ENCODE measurements at places on chromosomes 1 and 21.
A peak's percentile ranks its signal among the peaks of the same experiment; 100 is the strongest.

DNA sequence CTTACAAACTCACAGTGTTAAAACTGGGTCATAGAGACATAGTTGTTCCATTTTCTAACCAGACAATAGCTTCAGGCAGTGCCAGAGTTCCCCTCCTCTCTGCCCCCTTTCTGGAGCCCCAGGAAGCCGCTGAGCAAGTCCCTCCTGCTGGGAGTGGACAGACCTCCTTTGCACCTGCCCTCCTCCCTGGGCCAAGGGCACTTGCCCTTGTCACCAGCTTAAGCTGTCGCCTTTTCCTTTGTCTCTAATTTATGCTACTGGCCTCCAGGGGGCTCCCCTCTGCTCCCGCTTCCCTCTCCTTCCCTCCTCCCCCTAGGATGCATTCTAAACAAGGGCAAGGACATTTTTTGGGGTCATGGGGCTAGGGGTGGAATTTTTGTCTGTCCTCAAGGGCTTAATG lies 182.4 kb downstream of the MIS18A start:
- DNase-seq = no peak

DNA sequence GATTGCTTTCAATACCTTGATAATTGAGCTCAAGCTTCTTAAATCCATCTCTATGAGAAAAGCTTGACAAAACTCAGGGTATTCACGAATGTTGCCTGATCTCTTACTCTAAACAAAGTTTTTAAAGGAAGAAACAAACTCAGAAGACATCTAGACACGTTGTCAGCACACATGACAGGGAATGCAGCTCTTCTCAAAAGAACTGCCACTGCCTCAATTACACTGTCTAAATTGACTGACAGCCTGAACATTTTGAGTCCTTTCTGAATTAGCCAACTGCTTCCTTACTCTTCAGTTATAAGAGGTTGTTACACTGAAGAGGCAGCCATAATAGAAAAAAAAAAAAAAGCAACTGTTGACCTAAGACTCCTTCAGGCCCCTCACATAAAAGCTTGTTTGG lies 1646.7 kb upstream of the B3GALT2 start:
- DNase-seq = no peak

GRCh38 chr1:116560704-116561490 lies 9.9 kb downstream of the CD58 start:
- DNase-seq = no peak

DNA sequence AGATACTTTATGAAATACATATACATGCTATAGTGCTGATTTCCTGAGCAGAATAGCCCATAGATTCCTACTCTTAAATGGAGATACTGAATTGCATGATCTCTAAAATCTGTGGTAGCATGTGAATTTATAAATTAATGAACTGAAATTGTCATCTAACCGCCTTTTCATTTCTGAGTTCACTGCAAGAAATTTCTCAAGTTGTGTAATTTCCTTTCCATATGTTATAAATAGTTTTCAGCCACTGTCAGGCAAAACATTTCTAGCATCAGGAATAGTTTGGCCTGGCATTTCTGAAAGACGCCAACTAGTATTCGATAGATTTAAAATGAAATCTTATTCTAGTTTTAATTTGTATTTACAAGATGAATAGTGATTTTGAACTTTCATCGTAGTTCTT lies 310.1 kb downstream of the USH2A start:
- no peak for DNase-seq

- no peak for DNase-seq
Measured at GRCh38 chr21:24727803-24728440, 879.4 kb downstream of the MRPL39 start.

DNA sequence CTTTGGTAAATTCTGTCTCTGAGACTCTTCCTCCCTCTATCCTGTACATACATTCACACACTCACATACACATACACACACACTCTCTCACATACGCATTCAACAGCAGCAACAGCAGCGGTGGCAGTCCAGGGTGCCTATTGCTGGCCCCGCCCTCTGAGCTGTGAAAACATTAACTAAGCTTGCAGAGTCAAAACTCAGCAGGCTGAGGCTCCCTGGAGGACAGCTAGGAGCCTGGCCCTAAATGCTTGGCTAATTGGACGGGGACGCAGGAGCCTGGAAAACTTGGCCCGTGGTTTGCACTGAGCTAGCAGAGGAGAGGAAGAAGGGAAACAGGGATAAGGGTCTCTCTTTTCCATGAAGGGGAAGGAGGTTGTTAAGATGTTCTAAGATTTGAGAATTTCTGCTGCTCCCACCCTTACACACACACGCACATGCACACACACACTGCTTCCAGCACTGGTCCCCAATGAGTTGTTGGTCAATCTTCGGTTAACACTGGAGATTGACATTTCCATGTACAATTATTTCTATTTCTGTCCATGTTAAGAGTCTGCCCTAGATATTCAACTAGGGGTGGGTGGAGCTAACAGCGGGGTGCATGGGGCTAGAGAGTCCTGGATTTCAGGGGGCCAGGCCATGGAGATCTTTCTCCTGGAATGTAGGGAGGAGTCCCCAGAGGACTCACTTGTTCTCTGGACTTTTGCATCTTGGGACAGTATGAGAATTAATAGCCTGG lies 94.2 kb downstream of the PLXNA2 start:
- no peak for DNase-seq

GRCh38 chr1:218643281-218643680 lies 298.1 kb downstream of the TGFB2 start:
- DNase-seq = no peak

DNA sequence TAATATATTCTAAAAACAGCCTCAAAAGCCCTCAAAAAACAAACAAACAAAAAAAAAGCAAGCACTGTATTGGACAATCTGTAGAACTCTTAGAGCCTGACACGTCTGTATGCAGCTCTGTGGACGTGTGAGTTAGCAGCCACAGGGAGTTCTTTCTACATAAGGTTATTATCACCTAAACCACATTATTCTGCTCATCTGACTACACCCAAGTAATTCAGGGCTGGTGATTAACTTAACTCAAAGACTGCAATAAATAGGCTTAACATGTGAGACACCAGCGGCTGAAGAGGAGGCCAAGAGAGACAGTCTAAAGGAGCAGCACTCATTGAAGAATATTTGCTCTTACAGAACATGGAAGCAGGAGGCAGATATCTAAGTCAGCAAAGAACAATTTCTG lies 316.0 kb downstream of the VAV3 start:
- DNase-seq = no peak

- no peak for DNase-seq
Measured at GRCh38 chr1:226132728-226133503, 53.6 kb downstream of the ACBD3 start.

DNA sequence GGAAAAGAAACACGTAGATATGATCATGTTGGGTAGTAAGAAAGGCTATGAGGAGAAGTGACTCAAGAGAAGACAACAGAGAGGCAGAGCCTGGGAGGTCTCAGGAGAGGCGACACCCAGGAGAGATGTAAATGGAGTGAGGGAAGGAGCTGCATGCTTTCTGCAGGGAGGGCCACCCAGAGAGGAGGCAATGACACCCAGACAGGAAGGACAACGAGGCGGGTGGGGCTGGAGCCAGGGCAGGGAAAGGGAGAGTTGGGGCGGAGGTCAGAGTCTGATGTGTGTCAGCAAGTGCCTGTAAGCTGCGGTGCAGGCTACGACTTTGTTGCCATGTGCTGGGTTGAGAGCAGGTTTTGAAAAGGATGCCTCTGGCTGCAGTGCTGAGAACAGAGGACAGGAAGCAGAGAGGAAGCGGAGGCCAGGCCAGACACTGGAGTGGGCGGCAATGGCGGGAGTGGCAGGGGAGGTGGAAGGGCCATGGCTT lies 31.3 kb downstream of the SLC1A7 start:
- DNase-seq = peak; percentile 6

GRCh38 chr1:235882816-235883215 lies 16.1 kb upstream of the LYST start:
- DNase-seq = no peak

DNA sequence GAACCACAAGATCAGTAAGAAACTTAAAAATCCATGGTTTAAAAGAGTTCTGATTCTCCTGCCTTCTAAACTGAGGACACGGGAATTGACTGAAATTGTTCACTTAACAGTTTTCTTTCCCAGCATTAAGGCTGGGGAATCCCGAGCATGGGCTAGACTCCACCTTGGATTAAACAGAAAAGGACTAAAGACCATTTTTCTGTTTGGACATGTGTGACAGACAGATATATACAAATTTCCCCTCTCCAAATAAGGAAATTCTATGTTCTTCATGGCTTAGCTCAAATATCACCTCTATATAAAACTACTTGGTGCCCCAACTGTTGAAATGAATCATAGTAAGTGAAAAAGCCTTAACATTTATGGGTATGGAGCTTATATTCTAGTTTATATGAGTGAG lies 85.0 kb downstream of the UROD start:
- no peak for DNase-seq

GRCh38 chr1:211947396-211948295 lies 87.7 kb downstream of the INTS7 start:
- no peak for DNase-seq

GRCh38 chr21:31173881-31174555 lies 135.7 kb upstream of the KRTAP19-8 start:
- peak; percentile 62 for DNase-seq

- no peak for DNase-seq
Measured at GRCh38 chr1:239212811-239213220, 173.6 kb upstream of the CHRM3 start.

DNA sequence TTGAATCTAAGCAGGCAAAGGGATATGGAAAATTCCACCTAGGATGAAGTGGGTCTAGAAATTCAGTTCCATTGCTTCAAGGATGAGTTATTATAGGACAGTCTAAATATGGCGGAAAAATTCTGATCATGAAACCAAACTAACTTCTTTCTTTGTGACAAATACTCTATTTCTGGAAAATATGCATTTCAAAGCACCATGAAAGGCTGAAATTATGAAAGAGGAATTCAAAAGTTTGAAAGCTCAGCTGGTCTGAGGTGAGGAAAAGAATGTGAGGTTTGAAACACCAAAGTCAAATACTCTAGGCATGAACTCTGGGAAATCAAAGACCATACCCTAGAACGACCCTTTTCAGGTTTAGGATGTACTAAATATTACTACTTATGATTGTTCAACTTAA lies 36.4 kb upstream of the COL11A1 start:
- DNase-seq = no peak
